ENCODE measurements at places on chromosomes 4 and X. TPM values are rescaled to one million over a fixed set of nuclear protein-coding genes. Genes with fewer than 3 reads are reported as not detected.

Gene VCX3A
- not detected for total RNA-seq

Gene IBSP
- not detected for total RNA-seq

Gene TEC
- 1.5 TPM for total RNA-seq

Gene UBE2A
- total RNA-seq, result 133 TPM

Gene CCSER1
- not detected for total RNA-seq

Gene ARMCX1
- 0.48 TPM for total RNA-seq

Gene POU3F4
- total RNA-seq, result not detected

Gene COX7B2
- total RNA-seq, result not detected

Gene SLC38A5
- 0.38 TPM for total RNA-seq

Gene CC2D2A
- 11.6 TPM for total RNA-seq

Gene RBM46
- total RNA-seq, result not detected

Gene CLDN22
- not detected for total RNA-seq

Gene AFP
- total RNA-seq, result 2.3 TPM

Gene RPS6KA6
- total RNA-seq, result 5.4 TPM

Gene DMRTC1
- 0.17 TPM for total RNA-seq

Gene EPGN
- not detected for total RNA-seq

Gene TMEM150C
- 0.77 TPM for total RNA-seq

Gene HOPX
- not detected for total RNA-seq

Gene ADAMTS3
- total RNA-seq, result not detected

Gene SGMS2
- total RNA-seq, result 19.0 TPM

Gene EMD
- 153 TPM for total RNA-seq

Gene TSPAN7
- total RNA-seq, result 2.6 TPM

Gene GLUD2
- 2.5 TPM for total RNA-seq

Gene KIF4A
- total RNA-seq, result 31.0 TPM

Gene CENPVL1
- total RNA-seq, result not detected

Gene MTTP
- total RNA-seq, result not detected

Gene ANOS1
- total RNA-seq, result 0.02 TPM

Gene CTBP1
- total RNA-seq, result 77.7 TPM

Gene AKAP4
- 0.10 TPM for total RNA-seq

Gene ERVMER34-1
- total RNA-seq, result 0.32 TPM

Gene ZNF157
- 0.05 TPM for total RNA-seq

Gene SPON2
- total RNA-seq, result 0.39 TPM

Gene GYPE
- total RNA-seq, result not detected

Gene ATRX
- total RNA-seq, result 16.1 TPM

Gene HMGB3
- 125 TPM for total RNA-seq

Gene HPSE
- 1.2 TPM for total RNA-seq

Gene FRG2
- not detected for total RNA-seq

Gene ABCB7
- 16.2 TPM for total RNA-seq

Gene C4orf36
- total RNA-seq, result 1.2 TPM

Measured in A549 treated with Hydrocortisone at 1 μM for 4 hours (cell line).